Stimulated activated naive CD8-positive, alpha-beta T cell treated with anti-CD3 and anti-CD28 coated beads, Interleukin-15, Interleukin-2, amounts not matched to agents 100 U/mL and 50 U/mL, for 24 hours (primary cell): ENCODE measurements at places on chromosomes 2 and 18.

DNA sequence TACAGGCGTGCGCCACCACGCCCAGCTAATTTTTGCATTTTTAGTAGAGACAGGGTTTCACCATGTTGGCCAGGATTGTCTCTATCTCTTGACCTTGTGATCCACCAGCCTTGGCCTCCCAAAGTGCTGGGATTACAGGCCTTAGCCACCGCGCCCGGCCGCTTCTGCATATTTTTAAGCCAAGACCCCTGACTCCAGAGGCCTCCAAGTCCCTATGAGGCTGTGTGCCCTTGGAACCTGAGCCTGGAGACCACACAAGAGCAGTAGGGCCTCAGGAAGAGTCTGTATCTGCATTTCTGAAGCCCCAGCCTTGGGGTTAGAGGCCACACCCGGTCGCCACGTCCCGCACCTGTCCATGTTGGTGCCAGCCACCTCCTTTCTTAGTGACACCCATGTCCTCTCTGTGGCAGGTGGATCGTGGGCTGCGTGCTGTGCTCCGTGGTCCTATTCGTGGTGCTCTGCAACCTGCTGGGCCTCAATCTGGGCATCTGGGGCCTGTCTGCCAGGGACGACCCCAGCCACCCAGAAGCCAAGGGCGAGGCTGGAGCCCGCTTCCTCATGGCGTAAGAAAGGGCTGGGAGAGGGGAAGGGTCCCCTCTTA, 5.3 kb downstream of the PROM2 start:
- DNase-seq: no peak

- DNase-seq: peak; percentile 61
These were observed 82.6 kb upstream of the TANK start for GRCh38 chr2:161077367-161078210.

GRCh38 chr2:239532859-239533258, 132.0 kb upstream of the HDAC4 start:
- DNase-seq: no peak

- no peak for DNase-seq
These were observed 184.0 kb downstream of the KCNE4 start for GRCh38 chr2:223235986-223236385.

- no peak for DNase-seq
These were observed 60.0 kb downstream of the CEP192 start for GRCh38 chr18:13051159-13051558.

- DNase-seq: no peak
These were observed 59.5 kb downstream of the FAM168B start for GRCh38 chr2:131033786-131034121.

DNA sequence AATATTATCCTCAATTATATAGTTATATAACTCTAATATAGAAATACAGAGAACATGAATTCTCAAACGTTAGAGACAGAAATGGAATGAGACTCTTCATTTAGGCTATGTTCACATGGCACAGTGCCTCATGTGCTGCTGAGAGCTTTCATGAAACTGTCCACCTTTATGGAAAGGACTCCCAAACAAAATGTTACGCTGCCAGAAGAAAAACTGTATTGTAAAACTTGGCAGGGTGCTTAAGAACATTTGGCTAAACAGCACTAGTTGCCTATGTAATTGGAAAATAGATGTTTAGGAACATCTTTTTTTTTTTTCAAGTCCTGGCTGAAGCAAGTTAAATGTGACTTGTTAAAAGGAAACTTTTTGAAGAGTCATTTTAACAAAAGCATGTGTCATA, 396.0 kb downstream of the ERBB4 start:
- no peak for DNase-seq

GRCh38 chr2:30710016-30710415, 97.2 kb downstream of the CAPN13 start:
- DNase-seq: no peak

GRCh38 chr2:169050476-169051240, 18.7 kb upstream of the DHRS9 start:
- DNase-seq: no peak

- no peak for DNase-seq
These were observed 34.5 kb upstream of the LRRC30 start for GRCh38 chr18:7196421-7196820.

DNA sequence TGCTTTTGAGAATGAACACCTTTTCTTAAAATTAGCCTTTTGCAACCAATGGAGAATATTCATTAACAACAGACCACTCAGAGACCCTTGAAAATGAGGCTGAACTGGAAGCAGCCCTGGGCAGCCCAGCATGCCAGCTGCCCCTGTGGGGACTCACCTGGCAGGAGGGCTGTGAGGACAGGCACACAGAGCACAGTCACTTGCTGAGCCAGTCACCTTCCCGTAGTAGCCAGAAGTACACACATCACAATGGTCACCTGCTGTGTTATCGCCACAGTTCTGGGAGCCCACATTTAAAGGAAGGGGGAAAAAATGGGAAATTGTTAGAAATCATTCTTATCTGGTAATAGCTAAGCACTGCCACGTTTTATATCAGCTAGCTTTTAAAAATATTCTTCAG, 115.5 kb downstream of the LAMA1 start:
- DNase-seq: no peak

DNA sequence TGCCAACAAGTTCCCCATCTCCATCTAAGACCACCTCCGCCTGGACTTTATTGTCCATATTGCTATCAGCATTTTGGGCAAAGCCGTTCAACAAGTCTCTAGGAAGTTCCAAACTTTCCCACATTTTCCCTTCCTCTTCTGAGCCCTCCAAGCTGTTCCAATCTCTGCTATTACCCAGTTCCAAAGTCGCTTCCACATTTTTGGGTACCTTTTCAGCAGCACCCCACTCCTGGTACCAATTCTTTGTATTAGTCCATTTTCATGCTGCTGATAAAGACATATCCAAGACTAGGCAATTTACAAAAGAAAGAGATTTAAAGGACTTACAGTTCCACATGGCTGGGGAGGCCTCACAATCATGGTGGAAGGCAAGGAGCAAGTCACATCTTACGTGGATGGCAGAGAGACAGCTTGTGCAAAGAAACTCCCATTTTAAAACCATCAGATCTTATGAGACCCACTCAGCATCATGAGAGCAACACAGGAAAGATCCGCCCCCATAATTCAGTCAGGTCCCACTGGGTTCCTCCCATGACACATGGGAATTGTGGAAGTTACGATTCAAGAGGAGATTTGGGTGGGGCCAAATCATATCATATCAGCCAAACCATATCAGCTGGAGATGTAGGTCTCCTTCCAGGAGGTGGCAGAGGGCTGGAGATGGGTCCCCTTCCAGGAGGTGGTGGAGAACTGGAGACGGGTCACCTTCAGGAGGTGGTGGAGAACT, 19.8 kb upstream of the TXNDC2 start:
- DNase-seq: no peak

GRCh38 chr2:143279672-143280071, 150.5 kb downstream of the ARHGAP15 start:
- DNase-seq: no peak

- no peak for DNase-seq
These were observed 11.8 kb downstream of the IWS1 start for GRCh38 chr2:127514485-127514884.

- DNase-seq: no peak
These were observed 150.3 kb downstream of the TFCP2L1 start for GRCh38 chr2:121134728-121135127.

GRCh38 chr2:221075203-221075602, 496.9 kb downstream of the EPHA4 start:
- no peak for DNase-seq

GRCh38 chr2:88690591-88691338, 708 bp upstream of the RPIA start:
- peak; percentile 56 for DNase-seq

- peak; percentile 11 for DNase-seq
These were observed 10.5 kb downstream of the DRC1 start for GRCh38 chr2:26412091-26412673.

DNA sequence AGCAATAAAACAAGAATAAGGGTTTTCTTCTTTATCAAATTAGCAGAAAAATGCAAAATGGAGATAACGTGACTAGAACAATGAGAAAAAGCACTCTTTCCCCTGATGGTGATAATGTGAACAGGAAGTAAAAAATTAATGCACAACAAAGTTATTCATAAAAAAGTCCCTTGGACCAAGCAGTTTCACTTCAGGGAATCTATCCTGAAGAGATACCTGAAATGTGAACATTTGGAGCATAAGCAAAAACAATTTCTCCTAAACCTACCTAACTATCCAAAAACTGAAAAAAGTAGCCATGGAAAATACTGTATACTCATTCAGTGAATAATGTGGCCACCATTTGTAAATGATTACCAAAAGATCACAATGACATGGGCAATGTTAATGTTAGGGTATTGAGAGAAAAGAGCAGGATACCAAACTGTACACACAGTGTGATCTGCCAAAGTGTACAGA, 48.7 kb downstream of the TRIP12 start:
- no peak for DNase-seq

GRCh38 chr2:46901611-46902010, 14.0 kb downstream of the MCFD2 start:
- DNase-seq: no peak

- DNase-seq: no peak
These were observed 54.8 kb upstream of the CCDC178 start for GRCh38 chr18:33495278-33495677.

DNA sequence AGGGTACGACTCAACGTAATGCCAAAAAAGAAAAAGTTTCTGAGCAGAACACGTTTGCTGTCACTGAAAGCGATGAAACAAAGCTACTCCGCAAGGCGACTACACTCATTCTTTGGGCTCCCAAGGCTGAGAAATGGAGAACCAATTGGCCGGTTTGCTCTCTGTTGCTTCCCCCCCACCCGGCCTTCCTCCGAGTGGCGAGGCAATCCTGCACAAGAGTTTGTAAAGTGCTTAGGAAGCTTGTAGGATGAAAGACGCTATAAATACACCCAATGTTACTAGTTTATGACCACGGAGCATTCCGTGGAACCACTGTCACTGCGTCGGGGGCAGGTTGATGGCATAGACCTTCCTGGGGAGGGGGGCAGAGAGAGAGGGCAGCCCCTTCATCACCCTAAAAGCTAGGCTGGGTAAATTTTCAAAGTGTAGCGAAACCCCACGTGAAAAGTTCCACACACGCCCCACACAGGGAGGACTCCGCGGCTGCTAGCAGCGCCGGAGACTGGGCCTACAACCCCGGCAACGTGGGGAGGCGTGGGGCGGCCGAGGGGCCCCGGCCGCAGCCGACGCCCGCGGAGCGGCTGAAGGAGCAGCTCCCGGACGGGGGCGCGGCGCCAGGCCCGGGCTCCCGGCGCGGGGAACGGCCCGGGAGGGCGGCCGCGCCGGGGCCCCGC, 915 bp downstream of the CUL3 start:
- peak; percentile 38 for DNase-seq

DNA sequence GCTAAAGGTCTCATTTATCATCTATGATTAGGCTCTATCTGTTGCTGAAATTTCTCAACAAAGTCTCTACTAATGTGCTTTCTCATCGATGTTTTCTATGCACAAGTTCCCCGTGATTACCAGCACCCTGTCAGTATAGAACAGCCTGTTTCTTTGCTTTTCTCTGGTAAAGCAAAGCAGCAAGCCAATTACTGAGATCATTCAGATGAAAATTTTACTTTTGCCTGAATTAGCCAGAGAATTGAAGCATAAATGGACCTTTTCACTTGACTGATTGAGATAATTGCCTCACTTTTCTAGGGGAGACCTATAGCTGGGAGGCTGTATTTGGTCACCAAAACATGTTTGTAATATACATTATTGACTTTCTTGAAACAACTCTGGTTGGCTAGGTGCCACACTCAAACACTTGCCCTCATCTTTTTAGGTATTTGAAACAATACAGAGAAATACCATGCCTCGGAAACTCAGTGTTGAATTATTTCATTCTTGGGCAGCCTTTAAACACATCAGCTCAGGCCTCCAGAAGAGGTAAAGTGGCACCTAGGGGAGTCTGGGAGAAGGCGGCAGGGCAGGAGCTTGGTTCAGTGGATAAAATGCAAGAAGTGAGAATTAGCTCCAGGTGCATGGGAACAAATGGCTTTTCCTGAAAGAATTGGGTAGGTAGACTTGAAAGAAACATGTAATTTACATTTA, 96.2 kb downstream of the GALNT3 start:
- DNase-seq: no peak

DNA sequence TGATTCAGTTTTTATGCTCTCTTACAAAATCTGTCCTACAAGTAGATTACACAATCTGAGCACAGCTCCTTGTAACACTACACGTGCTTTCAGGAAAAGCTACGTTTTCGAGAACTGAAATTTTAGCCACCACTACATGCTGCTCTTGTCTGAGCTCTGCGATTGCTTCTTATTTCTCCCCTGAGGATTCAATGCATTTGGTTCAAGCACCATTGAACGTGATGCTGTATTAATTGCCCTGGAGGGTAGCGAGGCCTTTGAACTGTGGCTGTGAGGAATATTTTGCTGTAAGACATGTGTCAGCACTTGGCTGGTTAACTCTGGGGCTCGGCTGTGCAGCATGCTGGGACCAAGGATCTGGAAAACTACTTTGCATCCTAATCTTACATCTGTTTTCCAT, 405.8 kb downstream of the EPHA4 start:
- DNase-seq: no peak

GRCh38 chr2:10333247-10333613, 30.5 kb downstream of the HPCAL1 start:
- DNase-seq: no peak

GRCh38 chr2:58812771-58813344, 571.7 kb upstream of the FANCL start:
- no peak for DNase-seq

GRCh38 chr2:8870441-8870840, 33.0 kb upstream of the KIDINS220 start:
- no peak for DNase-seq

DNA sequence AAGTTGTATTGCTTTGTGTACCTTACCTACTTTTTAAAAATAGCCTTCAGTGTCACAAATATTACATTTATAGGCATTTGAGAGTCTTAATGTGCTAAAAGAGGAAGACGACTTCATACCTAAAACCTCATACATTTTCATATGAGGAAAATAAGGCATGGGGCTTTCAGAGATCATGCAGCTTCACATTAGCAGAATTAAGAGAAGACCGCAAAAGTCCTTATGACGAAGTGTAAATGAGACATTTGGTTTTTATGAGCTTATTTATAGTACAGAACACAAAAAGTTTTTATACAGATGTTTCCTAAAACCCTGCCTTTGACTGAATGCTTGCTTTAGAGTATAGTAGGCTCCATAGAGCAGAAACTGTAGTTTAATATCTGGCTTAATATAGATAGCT, 10.1 kb upstream of the CCDC138 start:
- DNase-seq: no peak

GRCh38 chr2:36394804-36395203, 39.2 kb downstream of the CRIM1 start:
- DNase-seq: no peak

GRCh38 chr18:63342206-63342605, 22.6 kb upstream of the BCL2 start:
- peak; percentile 22 for DNase-seq

- DNase-seq: peak; percentile 62
These were observed 727 bp downstream of the NCOA1 start for GRCh38 chr2:24491542-24492420.

GRCh38 chr2:119402106-119402505, 29.5 kb upstream of the TMEM37 start:
- no peak for DNase-seq

DNA sequence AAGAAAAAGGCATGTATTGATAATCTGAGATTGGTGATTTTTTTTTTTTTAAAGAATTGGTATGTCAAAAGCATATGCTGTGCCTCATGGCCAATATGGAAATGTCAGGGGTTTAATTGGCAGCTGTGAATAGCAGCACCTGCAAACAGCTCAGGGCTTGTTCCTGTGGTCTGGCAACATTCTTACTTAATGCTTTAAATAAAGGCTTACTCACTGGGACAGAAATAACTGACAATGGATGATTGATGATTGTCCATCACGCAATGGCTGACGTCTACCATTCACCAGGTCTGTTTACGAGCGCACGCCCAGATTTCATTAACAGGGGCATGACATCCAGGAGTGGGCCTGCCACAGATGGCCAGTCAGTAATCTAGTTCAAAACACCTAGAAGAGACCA, 66.7 kb downstream of the ETAA1 start:
- DNase-seq: no peak
